IMR-90 (cell line): ENCODE measurements at places on chromosomes 5 and 9.

DNA sequence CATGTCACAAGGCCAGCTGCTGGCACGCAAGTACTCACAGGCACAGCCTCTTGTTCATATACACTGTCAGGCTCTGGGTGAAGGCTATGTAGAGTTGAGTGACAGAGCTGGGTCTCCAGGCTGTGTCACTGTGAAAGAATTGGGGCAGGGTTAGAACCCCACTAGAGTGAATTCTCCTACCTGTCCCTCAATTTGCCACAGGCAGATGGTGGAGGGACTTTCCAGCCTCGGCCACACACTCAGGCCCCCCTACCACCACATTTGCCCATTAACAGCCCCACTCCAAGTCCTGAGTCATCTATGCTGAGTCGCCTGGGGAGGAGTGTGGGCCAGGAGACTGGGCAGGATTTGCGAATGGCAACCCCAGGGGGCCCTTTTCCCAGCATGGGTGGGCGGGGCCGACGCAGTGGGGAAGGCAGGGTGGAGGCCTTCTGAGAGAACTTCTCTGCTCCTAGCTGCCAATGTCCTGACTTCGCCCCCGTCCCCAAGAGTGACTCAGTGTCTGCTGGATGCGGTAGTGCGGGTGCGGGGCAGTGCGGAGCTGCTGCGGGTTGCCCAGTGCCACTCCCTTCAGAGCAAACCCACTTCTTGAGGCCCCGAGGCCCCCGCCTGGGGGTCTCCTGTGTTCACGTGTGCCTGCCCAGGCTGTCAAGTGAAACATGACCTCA is 50.3 kb upstream of the PSD2 start:
- DNase-seq, result peak; percentile 82

- DNase-seq, result no peak
Measured at GRCh38 chr9:2163231-2163885, 148.2 kb downstream of the SMARCA2 start.

DNA sequence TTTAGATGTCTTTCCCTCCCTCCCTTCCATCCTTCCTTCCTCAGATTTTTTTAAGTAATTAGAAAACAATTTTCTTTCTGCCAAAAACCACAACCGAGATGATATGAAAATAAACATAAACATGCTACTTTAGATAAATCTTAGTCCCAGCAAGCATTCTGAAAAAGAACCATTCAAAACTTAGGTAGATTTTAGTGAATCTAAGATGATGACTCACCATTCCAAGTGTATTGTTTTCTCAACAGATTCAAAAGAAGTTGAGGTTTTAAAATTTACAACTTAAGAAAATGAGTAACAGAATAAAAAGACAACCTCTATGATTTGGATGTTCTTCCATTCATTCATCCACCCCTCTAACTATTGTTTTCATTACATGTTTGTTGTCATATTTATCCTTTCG is 465.1 kb downstream of the PDE4D start:
- DNase-seq, result no peak

DNA sequence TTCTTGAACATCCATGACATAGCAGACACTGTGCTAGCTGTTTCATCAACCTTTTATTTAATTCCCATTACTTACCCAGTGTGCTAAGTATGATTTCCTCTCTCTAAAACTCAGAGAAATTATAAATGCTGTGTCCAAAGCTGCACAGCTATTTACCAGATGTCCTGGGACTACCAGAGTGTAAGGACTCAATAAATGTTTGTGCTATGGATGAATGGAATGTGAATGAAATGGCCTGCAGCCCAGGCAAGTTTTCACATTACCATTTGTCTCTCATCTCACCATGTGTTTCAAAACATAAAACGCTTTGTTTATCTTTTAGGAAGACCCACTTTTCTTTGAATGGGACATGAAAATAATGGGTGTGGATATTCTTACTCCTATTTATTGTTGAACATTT is 96.2 kb downstream of the ARHGEF28 start:
- DNase-seq, result peak; percentile 60

DNA sequence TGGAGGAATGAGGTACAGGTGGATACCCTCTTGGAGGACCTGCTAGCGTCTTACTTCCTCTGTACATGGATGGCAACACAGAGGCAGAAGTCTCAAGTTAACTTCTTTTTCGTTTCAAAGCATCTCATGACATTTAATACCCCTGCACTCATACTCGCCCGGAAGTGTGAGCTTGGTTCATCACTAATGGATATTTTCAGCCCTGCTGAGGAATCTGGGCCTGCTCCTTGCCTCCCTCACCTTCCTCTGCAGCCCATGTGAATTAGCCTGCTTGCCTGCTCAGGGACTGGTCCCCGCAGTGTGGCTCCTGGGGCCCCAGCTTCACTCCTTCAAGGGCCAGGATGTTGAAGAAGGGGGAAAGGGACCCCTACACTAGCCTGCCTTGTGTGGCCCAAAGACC is 34.1 kb downstream of the GADD45G start:
- DNase-seq, result no peak

- no peak for DNase-seq
Measured at GRCh38 chr5:138840103-138840502, 35.0 kb downstream of the LRRTM2 start.

DNA sequence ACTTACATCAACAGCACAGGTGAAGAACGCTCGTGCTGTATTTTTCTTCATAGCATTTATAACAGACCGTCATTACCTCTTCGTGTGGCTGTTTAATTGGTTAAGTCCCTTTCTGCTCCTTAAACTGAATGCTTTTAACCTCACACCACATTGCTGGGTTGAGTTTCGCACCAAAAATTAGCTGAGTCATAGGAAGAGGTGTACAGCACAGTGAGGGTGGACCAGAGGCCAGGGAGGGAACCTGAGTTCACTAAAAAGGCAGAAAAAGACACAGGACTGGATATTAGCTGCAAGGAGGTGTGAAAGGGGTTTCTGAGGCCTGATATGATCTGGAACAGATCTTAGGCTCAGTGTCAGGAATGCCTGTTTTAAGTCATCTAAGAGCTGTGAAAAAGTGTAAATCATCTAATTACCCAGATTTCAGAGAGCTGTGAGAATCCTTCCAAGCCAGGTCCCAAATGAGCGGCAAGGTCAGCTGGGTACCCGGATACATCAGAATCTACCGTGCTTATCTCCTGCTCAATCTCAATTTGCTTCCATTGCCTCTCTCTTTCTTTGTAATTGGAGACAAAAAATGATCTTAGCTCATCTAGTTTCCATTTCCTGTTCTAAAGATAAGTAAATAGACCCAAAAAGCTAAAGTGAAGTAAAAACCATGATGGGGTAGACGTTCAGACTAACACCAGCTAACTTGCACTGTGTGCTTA is 7.1 kb upstream of the CFAP90 start:
- DNase-seq, result no peak

- DNase-seq, result no peak
Measured at GRCh38 chr9:75176037-75176436, 87.7 kb downstream of the OSTF1 start.

GRCh38 chr9:21326526-21327139 is 8.6 kb downstream of the KLHL9 start:
- peak; percentile 44 for DNase-seq

GRCh38 chr5:53239301-53239990 is 129.9 kb upstream of the MOCS2 start:
- DNase-seq, result peak; percentile 39

GRCh38 chr9:136885950-136886578 is at the start of gene TRAF2:
TRAF2 (plus strand) TSS chr9:136886516; CDS start chr9:136898741, 12,225 bp downstream.
- DNase-seq, result peak; percentile 99

DNA sequence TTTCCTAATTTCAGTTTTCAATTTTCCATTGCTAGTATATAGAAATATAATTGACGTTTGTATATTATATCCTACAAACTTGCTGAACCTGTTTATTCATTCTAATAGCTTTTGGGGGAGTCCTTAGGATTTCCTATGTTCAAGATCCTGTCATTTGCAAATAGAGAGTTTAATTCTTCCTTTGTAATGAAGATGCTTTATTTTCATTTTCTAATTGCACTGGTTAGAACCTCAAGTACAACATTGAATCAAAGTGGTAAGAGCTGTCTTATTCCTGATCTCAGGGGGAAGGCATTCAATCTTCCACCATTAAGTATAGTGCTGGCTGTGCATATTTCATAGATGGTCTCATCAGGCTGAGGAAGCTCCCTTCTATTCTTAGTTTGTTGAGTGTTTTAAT is 15.6 kb upstream of the SLC24A2 start:
- no peak for DNase-seq

- DNase-seq, result peak; percentile 93
Measured at GRCh38 chr9:69554945-69555344, 117.2 kb downstream of the APBA1 start.

GRCh38 chr5:76525956-76526355 is 97.2 kb downstream of the F2RL2 start:
- no peak for DNase-seq

DNA sequence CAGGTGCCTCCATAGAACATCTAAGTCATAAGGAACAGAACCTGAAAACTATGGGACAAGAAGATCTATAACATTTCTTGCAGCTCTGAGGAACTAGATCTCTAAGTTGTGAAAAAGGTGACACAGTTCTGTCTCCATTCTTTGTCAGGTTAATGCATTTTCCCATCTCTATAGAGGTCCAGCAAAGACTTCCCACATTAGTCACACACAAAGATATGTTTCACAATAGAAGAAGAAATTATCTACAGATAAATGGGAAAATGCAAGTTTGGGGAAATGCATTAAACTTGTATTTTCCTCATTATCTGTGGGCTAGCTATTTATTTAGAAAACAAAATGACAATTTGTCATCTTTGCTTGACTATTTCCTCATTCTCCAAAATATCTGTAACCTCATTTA is 458.6 kb upstream of the PAPPA start:
- peak; percentile 32 for DNase-seq

GRCh38 chr9:19969721-19970120 is 180.9 kb upstream of the SLC24A2 start:
- DNase-seq, result no peak

DNA sequence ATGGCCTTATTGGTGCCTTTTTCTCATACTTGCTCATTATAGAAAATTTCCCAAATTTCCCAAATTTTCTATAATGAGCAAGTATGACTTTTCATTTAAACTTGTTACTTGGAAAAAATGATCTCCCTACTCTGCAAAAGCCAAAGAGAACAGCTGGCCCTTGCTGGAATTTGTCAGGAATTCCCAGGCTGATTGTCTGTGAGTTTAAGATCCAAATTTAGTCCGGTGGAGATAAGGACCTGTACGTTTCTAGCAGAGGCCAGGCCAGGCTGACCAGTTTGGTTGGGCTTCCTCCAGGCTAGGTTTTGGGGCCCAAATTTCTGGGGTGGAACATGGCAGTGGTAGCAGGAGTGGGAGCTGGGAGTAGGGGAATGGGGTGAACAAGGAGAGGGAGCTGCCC is 51.9 kb downstream of the NEURL1B start:
- DNase-seq, result peak; percentile 35

GRCh38 chr9:113309204-113309813 is 6.1 kb upstream of the RNF183 start:
- DNase-seq, result peak; percentile 59

DNA sequence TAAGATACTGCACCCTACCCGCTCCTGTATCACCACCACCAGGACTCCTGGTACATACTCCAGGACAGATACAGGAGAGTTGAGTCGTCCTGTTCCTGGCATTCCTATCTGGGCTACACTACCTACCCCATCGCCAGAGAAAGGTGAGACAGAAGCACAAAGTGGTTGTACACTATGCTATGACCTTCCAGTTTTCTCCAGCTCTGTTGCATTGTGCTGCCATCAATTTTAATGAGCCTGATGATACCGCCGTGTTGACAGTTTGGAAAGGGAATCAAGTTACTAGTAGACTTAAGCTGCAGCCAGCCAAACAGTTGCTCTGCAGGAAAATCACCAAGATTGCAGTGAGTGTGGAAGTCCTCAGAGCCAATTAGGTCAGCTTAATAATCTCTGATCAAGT is 35.2 kb downstream of the ANP32B start:
- DNase-seq, result no peak

DNA sequence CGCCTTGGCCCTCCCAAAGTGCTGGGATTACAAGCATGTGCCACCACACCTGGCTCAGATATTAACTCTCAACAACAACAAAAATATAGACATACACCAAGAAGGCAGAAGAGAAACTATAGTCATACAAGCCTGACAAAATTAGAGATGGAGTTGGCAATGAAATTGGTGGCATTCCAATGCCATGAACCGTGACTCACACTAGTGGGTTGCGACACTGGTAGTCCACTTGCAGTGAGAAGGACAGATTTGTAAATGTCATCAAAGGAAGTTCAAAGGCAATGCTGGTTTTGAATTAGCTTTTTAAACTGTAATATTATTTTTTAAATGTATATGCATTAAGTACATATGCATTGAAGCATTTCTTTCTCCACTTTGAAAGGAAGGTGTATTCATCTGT is 8.5 kb upstream of the DNAJC25 start:
- peak; percentile 83 for DNase-seq

- no peak for DNase-seq
Measured at GRCh38 chr9:14945351-14945750, 35.1 kb upstream of the FREM1 start.

- DNase-seq, result no peak
Measured at GRCh38 chr9:137783521-137783920, 94.1 kb upstream of the CACNA1B start.

GRCh38 chr9:15086778-15087324 is 176.6 kb upstream of the FREM1 start:
- DNase-seq, result peak; percentile 3

GRCh38 chr5:5139777-5140478 is at the start of gene ADAMTS16:
ADAMTS16 (plus strand) TSS chr5:5140330; CDS start chr5:5140468, 138 bp downstream.
- no peak for DNase-seq

DNA sequence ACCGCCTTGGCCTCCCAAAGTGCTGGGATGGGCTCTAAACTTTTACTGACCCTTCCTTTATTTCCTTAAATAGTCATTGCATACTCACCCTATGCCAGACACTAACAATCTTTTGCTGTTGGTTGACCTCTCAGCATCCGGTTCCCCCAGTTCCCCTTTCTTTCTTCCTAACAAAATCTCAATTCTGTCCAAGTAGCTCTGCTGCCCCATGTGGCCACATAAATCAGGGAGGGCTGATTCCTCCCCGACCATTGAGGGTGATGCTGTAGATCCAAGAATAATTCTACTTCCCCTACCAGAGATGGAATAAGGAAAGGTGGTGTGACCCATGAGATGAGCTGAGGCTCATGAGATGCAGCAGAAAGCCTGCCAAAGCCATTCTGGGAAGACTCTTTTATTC is 315.3 kb upstream of the MSX2 start:
- no peak for DNase-seq

GRCh38 chr9:104177003-104177611 is 83.0 kb downstream of the SMC2 start:
- no peak for DNase-seq

DNA sequence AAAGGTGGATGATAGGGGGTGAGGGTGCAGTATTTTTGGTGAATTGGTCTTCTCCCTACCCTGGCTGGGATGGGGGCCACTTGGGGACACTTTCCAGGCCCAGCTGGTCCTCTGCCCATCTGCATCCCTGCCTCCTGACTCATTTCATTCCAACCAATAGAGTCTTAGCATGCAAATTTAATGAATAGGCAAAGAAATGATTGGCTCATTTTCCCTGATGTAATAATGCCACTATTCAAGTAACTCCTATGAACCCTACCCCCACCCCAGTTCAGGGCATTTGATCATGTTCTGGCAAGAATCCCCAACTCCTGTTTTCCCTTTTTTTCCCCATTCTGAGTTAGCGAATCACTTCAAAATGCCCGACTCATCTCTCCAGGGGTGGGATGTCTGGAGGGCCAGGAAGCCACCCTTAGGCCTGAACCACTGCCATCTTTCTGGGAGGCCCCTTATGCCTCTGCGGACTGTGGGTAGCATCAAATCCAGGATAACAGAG is 56.7 kb downstream of the PCDH1 start:
- peak; percentile 94 for DNase-seq
